ENCODE measurements at places on chromosomes 2 and 18.

DNA sequence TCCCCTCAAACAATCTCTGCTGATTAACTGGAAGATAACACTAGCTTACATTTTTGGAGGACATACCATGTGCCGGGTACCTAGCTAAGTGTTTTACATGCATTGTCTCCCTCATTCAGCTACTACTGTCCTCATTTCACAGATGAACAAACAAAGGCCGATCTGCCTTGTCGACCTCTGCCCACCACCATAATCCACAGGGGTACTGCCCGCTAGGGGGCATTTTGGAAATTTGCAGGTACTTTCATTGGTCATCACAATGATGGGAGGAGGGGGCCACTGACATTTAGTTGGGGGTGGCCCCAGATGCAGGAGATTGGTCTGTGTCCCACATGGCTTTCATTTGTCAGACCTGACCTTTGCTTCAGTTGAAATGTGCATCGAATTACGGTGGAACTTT lies 3.9 kb upstream of the TMEM163 start:
- DNase-seq, result no peak

DNA sequence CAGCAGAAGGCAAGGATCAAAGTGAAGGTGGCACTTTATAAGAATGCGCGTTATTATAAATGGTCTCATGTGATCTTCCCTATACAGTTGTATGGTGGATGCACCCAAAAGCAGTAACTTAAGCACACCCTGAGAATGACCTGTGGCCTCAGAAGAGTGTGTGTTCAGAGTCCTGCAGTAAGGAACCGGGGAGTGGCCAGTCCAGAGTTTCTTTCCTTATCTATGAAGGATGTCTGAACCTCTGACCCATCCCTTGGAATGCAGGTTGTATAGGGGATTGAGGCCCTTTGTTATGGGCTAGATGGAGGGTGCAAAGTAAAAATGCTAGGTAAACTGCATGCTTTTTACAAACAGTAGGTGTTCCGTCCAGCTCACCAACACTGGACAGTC lies 43.6 kb upstream of the ANKRD44 start:
- DNase-seq, result no peak

DNA sequence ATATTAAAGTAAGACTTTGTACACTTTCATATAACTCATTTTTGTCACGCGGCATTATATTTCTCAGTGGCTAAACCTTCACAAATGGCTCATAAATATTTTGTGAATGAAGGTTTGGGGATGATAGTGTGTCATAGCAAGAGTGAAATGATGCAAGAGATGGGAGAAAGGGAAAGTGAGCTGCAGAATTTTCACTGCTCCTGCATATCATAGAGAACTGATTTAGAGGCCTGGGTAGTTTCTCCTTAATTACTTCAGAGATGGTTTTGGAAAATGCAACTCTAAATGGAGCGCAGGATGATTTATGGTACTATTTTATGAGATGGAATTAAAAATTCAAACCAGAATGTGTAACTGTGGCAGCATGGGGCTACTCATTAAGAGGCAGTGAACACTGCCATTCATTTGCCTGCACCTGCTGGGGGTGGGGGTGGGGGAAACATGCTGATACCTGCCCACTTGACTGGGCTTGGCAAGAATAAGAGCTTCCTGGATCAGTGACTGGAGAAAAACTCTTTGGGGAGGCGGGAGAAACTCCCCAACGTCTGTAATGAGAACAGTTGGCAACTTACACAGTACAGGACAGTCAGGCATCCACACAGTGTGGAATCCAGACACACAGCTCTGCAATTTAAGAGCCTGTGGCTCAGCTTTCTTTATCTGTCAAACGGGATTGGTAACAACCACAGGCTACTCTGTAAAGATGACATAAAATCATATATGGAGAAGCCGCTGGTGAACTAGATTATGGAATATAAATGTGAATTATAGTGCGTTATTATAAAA lies 941.9 kb downstream of the SLC4A3 start:
- DNase-seq, result no peak

DNA sequence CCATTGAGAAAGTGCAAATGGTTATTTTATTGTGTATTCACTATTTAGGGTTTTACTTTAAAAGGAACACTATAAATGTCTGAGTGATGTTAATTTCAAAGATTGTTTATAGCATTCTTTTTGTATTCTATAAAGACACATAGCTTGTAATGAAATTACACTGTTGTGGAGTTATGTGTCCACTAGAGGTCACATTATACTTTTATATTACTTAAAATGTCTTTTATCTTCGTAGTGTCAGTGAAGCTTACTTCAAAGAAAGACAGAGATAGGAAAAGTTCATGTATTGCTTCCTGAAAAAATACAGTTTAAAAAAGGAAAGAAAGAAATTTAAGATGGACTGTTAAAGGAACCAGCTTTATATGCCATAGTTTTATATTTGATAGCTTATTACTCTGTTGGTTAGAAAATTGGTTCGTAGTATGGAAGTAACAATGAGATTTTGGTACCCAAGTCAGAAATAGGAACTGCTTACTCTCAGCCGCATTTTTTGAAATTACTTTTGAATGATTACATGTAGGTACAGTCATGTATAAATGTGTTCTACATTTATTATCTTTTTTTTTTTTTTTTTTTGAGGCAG lies 20.5 kb downstream of the APLF start:
- no peak for DNase-seq

- no peak for DNase-seq
Observed at GRCh38 chr18:51350081-51350480, 152.6 kb upstream of the MEX3C start.
